ENCODE measurements at places on chromosomes 4 and X.

DNA sequence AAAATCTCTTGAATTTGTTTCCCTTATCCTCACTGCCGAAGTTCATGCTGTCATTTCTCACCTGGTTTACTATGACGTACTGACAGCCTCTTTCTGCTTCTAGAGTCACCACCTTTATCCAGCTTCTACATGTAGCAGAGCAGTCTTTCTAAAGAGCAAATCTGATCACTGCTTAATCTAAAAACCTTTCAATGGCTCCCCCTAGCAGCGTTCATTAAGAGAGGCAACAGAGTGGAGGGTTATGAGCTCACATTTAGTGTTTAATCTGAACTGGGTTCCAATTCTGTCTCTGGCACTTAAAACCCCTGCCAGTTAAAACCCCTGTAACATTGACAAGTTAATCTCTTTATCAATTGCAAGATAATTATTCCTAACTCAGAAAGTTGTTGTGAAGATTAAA is 4.4 kb downstream of the RBPJ start:
- DNase-seq: no peak

DNA sequence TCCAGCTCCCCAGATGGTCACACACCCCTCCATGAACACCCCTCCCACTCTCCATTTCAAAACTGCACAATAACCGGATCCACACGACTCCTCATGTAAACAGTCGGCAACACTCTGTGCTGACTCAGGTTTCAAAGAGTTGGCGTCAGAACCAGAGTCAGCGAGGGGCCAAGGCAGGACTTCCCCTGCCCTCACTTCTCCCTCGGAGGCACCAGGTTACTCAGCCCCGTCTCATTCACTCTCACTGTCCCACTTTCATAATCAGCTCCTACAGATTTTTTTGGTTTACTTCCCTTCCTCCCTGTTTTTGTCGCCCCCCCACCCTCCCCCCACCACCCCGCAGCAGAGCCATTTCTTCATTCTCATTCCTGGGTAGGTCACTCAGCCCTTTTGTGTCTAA is 2.7 kb upstream of the TIMP1 start:
- DNase-seq: no peak

- DNase-seq: no peak
These were observed at the start of gene PORCN for GRCh38 chrX:48508400-48509244. Gene PORCN, plus strand, starts transcription at chrX:48508992. Its CDS starts 829 bp downstream, at chrX:48509821.

DNA sequence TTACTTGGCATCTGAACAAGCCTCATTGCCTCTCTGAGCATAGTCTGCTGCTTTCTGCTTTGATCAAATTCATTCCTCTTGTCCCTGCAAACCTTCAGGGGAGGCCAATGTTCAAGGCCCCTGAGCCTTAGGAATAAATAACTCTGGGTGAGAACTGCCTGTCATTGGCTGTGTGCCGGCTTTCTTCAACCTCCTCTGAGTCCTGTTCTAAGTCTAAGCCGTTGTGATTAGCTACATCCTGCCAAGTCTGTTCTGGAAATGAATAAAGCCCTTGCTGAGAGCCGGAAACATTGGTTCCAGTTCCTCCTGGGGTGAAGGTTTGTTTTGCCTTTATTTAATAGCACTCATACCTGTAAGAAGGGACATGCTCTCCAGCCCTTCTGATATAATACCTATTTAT is 13.8 kb downstream of the RNF4 start:
- DNase-seq: no peak

- DNase-seq: no peak
These were observed 21.5 kb downstream of the TNIP2 start for GRCh38 chr4:2734612-2735011.

- DNase-seq: no peak
These were observed 289.7 kb upstream of the TRAM1L1 start for GRCh38 chr4:117375101-117375500.

DNA sequence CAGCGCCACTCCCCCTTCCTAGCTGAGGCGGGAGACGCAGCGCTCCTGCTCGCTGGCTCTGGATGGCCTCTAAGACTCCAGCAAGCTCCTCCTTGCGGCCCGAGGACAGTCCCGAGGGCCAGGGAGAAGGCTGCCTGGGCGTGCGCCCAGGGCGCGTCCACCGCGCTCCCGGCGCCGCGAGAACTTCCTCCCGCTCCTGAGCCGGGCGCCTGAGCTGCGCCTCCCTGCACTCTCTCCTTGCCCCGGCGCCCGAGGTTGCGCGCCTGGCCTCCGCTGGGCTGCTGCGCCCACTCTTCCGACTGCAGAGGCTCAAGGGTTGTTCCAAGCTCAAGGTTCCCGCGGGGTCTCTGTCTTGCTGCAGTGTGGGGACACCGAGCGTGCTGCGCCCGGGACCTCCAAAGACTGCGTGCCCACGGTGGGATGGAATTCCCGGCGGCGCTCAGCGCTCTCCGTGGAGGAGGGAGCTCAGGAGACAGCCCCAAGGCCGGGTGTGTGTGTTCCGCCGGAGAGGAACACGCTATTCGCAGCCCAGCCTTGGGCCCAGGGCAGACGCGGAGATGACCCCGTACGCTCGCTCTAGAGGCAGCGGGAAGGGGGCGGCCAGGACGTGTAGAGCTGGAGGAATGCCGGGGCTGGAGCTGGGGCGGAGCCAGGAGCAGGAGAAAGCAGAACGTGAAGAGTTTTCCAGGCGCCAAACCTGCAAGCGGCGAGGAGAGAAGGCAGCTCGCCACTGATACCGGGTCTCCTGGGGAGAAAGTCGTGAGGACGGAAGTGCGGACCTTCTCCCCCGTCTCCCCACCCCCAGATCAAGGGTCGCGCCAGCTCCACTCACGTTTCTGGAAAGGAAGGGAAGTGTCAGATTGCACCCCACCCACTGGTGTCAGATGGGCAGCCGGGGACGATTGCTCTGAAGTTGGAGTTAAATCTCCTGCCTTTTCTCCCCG is at the start of gene ARHGAP6:
TSS of gene ARHGAP6 (minus strand) at position 753 of the 944 bp plus-strand sequence. CDS start 1,092 bp downstream, outside the sequence.
- no peak for DNase-seq

- no peak for DNase-seq
These were observed 46.2 kb downstream of the MOSPD2 start for GRCh38 chrX:14919407-14919806.

GRCh38 chrX:40945361-40945713 is 139.9 kb upstream of the USP9X start:
- no peak for DNase-seq

GRCh38 chr4:118783887-118784286 is 52.0 kb downstream of the SEC24D start:
- DNase-seq: no peak

DNA sequence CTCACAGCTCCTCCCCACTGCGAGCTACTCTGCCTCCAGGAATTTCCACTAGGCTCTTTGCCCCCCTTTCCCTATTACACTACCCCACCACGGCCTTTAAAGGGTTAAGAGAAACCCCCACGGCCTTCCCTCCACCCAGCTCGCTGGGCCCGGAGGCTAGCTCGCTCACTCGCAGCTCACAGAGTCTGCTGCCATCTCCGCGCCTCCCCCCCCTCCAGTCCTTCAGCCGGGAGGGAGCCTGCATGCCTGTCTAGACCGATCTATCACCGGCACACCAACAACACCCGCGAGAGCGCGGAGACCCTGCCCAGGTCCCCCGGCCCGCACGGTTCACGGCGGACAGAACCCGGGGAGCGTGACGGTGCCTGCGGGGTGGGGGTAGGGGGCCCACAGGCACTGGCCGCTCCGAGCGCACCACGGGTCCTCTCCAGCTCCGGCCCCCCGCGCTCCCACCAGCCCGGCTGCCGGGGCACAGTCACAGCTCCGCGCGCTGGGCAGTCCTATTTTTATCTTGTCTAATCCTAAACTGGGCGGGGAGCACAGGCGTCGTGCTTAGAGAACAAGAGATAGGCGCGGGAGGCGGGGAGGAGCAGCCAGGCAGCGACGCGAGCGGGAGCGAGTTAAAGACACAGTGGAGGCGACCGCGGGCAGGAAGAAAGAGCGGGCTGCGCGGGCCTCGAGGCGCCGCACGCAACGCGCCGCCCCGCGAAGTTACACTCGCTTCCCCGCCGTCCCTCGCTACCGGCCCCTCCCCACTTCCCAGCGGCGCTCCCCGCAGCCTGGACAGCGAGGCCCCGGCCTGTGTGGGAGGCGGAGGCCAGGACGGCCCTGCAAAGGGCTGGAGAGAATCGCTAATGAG is 3.5 kb downstream of the BCOR start:
- DNase-seq: no peak

GRCh38 chrX:27619975-27620374 is 29.8 kb downstream of the DCAF8L2 start:
- DNase-seq: no peak

DNA sequence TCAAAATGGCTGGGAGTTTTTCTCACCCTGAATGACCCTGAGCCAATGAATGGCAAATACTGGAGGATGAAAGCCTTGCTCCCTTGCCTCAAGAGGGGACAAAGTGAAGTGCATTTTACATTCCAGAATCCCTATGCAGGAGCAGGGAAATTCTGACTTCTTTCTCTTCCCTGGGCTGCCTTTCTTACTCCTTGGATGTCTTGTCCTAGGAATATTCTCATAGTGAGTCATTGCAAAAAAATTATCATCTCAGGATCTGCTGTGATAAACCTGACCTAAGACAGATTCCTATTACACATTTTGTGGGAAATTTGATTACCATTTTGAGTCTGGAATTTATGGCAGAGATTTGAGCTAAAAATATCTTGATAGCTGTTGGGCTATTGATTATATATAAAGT is 199.9 kb downstream of the TMA16 start:
- no peak for DNase-seq

GRCh38 chr4:101290654-101291053 is 56.7 kb downstream of the PPP3CA start:
- DNase-seq: no peak

DNA sequence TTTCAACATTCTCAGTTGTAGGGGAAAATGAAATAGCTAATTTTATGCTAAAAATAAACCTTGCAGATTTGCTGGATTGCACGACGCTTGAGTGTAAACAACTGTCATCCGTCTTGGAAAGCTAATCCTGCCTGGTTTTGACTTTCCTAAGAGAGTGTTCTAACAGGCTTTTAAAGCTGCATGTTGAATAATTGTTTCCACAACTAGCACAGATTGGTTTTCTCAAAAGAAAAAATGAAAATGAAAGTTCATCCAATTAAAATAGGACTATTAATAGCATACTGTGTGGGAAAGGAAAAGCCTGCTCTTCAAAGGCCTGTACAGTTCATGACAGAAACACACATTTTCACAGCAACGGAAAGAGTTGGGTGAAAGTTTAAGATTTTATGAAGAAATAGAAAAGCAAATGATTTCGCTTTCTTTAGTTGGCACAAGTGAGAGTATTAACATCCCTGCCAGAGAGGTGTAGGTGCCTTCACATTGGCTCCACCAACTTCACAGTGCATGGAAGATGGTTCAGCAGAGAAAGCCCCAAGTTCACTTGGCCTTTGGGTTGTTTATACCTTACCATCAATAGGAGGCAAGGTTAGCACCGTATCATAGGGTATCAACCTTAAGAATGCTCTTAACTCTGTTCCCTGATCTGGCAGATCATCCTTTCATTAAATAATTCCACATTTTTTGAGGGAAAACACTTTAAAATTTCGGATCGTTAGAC is 140.0 kb upstream of the GUCY1A1 start:
- no peak for DNase-seq

DNA sequence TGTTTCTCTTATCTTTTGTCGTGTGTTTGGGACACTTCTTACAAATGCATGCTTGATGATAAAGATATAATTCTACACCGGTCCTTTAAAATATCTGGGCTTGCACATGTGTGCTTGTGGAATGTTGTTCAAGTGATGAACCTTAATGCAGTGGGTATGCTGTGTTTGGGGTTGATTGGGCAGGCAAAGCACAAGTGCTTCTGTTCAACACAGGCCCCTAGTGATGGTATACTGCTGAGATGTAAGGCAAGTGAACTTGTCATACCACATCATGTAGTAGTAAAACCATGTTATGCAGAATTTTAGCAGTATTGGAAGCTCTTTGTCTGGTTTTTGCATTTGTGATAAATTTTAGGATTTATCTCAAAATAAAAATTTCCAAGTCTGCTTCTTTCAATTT is 23.9 kb downstream of the TBC1D19 start:
- no peak for DNase-seq

- peak; percentile 94 for DNase-seq
These were observed at the start of gene H2AZ1 for GRCh38 chr4:99949999-99950912. Gene H2AZ1, minus strand, starts transcription at chr4:99950275. Its CDS starts 105 bp downstream, at chr4:99950170.

- DNase-seq: no peak
These were observed 31.3 kb downstream of the FAM241A start for GRCh38 chr4:112176596-112176995.

DNA sequence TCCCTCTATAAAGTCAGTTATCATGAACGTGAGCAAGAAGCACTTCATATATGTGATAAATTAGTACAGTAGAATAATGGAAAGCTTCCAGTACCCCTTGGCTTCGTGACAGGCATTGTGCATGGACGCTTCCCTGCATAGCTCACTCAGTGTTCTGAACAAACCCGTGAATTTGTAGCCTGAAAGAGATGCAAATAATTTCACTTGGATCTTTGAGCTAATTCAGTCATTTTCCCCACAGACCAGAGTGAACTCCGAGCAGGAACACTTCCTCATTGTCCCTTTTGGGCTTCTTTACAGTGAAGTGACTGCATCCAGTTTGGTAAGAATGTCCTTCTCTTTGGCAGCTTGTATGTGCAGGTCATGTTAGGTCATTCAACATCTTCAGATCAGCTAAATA is 50.1 kb downstream of the ADD1 start:
- no peak for DNase-seq

DNA sequence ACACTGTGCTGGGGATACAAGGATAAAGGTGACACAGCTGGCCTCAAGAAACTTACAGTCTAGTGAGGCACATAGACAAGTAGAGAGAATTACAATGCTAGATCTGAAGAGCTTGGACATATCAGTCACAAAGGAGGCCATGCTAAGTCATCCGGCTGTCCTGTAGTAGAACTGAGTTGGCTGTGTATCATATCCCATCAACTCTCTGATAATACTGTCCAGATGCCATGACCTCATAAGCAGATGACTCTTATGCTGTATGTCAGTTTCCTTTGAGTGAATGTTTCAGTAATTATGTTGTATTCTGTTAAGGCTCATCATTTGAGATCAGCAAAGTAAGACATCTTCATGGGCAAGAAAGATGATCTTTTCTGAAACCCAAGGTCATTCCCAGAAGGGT is 442.9 kb downstream of the MID1IP1 start:
- no peak for DNase-seq

DNA sequence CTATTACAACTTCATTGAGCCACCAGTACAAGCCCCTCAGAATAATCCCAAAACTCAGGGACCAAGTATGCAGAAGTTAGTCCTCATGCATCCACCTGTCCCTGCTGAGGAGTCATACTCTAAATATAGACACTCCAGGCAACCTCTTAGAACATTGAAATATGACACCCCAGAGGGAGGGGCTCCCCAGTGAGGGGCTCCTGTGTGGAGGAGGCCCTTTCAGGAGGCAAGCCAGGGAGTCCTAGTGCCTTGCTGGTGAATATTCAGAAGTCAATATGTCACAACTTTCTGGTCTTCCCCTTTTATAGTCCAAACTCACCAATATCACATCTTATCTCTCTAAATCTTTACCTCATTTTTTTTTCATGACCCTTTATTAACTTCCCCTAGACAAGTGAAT is 1.6 kb upstream of the ARMCX6 start:
- DNase-seq: no peak

DNA sequence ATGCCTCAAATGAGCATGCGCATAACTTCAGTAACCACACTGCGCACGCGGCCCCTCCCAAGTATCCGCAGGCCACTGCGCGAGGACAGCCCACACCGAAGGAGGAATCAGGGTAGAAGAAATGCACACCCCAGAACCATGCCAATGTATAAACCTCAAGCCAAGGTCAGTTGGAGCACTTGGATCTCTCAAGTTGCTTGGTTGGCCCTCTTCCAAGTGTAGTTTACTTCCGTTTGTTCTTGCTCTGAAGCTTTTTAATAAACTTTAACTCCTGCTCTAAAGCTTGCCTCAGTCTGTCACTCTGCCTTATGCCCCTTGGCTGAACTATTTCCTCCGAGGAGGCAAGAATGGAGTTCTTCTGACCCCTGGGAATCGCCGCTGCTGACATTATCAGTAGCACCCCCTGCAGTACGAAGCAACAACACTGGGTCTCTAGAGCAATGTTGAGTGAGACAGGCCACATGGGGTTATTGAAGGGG is 22.0 kb upstream of the SPINK2 start:
- DNase-seq: no peak

Data from HFF-Myc (cell line).